ENCODE measurements at places on chromosomes 11 and 22. TPM values are rescaled to one million over a fixed set of nuclear protein-coding genes. Genes with fewer than 3 reads are reported as not detected.

Gene DDIAS
- 1.6 TPM for total RNA-seq

Gene GAB4
- total RNA-seq: not detected

GRCh38 chr11:128171506-128171905 is 415.9 kb downstream of the ETS1 start:
- DNase-seq: no peak

- no peak for DNase-seq
These were observed 874 bp downstream of the APOL1 start for GRCh38 chr22:36253523-36254490.

GRCh38 chr11:74085542-74085892 is 76.6 kb upstream of the UCP3 start:
- DNase-seq: no peak

DNA sequence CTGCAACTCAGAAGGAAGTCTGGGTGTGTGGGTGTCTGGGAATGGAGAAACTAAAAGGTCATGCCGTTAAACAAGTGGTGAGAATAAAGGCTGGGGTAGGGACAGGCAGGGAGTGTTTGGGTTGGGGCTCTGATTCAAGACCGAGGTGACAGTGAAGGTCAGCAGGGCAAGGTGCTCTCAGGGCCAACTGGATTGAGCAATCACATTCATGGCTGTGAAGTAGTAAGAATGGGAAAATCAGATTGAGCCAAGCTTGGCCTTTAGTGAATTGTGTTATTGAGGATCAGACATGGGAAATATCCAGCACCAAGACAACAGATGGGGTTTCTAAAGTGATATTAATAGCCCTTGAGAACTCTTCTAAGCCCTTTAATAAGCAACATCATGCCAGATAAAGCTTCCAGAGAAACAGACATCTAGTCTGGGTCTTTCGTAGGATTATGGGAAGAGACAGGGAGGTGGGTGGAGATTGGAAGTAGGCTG is 24.3 kb downstream of the SCN3B start:
- DNase-seq: no peak

DNA sequence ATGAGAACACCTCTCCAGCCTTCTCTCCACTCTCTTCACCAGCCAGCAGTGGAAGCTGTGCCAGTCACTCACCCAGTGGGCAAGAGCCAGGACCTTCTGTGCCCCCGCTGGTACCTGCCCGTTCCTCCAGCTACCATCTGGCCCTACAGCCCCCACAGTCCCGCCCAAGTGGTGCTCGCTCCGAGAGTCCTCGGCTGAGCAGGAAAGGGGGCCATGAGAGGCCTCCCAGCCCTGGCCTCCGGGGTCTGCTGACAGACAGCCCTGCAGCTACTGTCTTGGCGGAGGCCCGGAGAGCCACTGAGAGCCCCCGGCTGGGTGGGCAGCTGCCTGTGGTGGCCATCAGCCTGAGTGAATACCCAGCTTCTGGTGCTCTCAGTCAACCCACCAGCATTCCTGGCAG is 20.2 kb downstream of the PHLDB1 start:
- DNase-seq: no peak

DNA sequence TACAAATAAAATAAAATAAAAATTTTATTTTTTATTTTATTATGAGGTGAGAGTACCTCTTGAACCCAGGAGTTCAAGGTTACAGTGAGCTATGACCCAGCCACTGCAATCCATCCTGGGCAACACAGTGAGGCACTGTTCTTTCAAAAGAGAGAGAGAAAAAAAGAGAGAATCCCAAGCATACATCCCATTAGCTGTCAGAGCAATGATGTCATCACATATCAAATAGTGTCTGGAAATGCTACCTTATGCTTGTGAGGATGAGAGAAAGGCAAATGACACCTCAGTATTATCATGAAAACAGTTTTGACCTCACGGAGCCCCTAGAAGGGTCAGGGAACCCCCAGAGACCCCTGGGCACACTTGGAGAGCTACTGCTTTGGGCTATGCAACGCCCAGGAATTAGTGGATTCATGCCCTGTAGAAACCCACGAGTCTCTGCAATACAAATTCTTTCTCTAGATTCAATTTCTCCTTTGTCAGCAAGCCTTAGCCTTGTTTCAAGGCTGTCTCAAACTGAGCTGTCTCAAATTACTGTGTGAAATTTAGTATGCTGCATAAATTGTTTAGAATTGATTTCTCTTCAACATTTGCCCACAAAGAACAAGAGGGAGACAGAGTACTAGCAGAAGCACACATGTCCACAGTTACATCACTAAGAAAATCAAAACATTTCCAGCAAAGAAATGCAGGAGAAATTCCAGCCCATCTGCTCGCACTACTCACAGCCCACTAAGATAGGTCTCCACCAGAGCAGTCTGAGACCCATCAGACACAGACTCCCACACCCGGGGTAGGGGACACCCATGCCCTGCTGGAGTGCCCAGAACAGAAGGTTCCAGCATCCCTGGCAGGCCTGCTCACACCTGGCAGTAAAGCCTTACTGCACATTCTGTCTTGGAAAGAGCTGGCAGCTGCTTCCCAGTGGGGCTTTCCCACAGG is 18.1 kb downstream of the DGCR2 start:
- DNase-seq: no peak

GRCh38 chr11:66055021-66055420 is 2.9 kb downstream of the SF3B2 start:
- no peak for DNase-seq

- no peak for DNase-seq
These were observed 54.7 kb downstream of the PHF21B start for GRCh38 chr22:44955102-44955501.

GRCh38 chr11:72233056-72233772 is 8.6 kb downstream of the INPPL1 start:
- DNase-seq: no peak

DNA sequence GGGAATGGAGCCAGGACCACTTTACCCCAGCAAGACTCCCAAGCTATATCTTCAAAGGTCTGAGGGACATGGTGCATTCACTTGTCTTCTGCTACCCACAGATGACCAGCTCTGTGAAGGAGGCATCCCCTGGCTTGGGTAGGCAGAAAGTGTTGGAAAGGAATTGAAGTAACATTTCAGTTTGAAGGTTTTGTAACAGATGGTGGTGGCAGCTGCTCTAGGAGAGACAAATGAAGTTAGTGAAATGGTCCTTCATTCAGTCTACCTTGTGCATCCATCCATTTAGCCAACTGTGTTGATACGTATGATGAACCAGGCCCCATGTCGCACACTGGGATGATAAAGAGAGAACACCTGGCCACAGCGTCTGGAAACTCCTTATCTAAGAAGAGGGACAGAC is 140.5 kb downstream of the COMMD9 start:
- no peak for DNase-seq

- DNase-seq: no peak
These were observed 134.6 kb downstream of the RRAS2 start for GRCh38 chr11:14224395-14224794.

DNA sequence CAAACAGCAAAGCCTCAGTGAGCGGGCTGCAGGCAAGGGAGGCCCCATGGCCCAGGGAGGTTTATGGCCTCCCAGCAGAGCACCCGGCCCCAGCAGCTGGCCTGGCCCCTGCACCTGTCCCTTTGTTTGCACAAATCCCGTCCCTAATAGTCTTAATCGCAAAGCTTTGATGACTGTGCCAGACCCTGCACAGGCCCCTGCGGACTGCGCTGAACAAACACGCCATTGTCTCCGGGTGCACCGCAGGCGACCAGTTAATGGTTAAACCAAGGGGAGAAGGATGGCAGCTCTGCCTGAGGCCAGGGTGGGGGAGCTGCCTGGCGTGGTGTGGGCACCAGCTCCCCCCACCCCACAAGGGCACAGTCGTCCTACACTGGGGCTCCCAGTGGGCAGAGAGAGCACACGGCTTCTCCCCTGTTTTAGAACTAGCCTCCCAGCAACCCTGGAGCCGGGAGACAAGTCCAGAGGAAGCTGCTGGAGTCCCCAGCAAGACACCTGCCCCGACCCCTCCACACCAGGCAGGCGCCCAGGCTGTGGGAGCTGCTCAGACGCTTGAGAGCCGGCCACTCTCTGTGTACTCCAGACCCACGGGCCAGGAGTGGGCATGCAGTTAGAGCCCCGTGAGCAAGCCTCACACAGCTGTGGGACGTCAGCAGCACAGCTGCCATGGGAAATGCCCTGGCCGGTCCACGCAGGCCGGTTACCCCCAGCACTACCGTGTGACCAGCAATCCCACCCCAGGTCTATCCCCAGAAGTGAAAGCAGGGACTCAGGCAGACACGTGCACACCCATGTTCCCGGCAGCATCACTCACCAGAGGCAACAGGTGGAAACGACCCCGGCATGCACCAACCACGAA is 39.7 kb upstream of the TH start:
- DNase-seq: no peak
